ENCODE measurements at places on chromosomes 4 and X.

- no peak for DNase-seq
These were observed 99.8 kb downstream of the PTCHD1 start for GRCh38 chrX:23434356-23434884.

DNA sequence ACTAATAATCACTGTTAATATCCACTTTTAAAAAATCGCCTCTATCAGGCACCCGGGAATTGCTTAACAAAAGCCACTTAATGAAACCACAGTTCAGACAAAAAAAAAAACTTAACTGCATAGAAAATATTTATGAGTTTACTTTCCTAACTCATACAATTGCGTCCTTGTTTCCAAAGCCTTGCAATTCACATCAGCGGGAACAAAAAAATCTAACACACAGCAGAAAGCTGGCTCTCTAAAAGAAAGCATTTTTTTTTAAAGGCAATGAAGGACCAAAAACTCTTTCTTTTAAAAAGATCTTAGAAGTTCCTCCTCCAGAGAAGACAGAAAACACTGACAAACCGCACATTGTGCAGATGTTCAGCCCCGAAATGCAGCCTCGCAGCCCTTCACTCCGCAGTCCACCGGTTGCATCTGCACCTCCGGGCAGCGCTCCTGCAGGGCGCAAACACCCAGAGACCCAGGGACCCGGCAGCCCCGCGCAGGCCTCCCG lies 812 bp downstream of the FAT1 start:
- DNase-seq = no peak

- DNase-seq = no peak
These were observed 312.2 kb downstream of the GPM6A start for GRCh38 chr4:175499735-175500352.

- DNase-seq = no peak
These were observed 930.3 kb downstream of the STIM2 start for GRCh38 chr4:27790911-27791310.

GRCh38 chrX:134718966-134719317 lies 60.7 kb upstream of the PLAC1 start:
- DNase-seq = peak; percentile 36

All from T-helper 2 cell treated with Interferon-gamma antibody and Interleukin-4, amounts not matched to agents 5 μg/mL and 100 μg/mL, for 36 hours (primary cell).